ENCODE measurements at places on chromosomes 16 and 17.

- DNase-seq: no peak
These were observed 41.5 kb upstream of the YPEL2 start for GRCh38 chr17:59289981-59290301.

DNA sequence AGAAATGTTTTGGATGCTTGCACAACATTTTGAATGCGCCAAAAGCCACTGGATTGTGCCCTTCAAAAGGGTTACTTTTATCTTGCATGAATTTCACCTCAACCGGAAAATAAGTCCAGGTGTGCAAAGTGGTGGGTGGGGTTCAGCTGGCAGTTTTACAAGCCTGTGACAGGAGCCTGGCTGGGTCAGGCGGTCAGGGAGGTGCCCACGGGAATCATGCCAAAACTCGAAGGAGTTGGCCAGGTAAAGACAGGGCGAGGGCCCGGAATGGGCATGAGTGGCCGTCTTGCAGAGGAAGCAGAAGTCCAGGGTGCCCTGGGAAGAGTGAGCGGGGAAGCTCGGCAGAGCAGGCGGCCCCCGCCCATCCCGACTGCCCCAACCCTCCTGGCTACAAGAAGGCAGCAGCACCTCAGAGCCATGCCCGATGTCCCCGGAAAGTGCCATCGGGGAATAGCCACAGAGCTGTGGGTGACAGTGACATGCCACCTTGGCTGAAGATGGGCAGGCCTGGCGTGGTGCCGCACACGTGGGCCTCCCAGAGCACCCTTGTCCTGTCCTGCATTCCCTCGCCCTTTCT is 19.1 kb upstream of the CACNG1 start:
- DNase-seq: no peak

GRCh38 chr16:56325956-56326355 is 99.4 kb downstream of the AMFR start:
- no peak for DNase-seq

DNA sequence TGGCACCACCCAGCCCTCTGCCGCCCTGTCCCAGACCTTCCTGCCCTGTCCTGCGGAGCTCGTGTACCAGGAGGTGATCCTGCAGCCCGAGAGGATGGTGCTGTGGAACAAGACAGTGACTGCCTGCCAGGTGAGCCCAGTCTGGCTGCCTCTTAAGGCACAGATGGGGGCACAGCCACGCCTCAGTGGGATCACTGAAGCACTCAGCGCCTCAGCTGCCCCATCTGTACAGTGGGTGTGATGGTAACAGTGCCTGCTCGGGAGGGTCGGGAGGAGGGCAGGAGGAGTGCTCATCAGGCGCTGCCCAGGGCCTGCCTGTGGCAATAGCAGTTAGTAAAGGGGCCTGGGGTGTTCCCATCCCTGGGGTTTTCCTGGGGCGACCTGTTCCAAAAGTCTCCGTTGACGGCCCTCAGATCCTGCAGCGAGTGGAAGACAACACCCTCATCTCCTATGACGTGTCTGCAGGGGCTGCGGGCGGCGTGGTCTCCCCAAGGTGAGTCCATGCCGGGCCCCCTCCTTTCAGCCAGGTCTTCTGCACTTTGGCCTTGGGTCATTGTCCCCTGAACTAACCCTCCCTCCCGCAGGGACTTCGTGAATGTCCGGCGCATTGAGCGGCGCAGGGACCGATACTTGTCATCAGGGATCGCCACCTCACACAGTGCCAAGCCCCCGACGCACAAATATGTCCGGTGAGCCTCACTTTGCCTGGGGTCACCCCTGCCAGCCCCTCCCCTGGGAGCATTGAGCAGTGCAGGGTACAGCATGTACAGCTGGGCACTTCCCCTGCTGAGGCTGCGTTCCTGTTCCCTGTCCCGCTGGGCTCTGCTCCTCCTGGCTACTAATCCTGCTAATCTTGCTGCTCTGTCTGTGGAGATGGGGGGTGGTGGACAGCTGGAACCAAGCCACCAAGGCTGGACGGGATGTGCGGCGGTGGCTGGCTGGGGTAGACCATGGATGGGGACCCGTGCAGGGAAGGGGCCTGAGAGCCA is 4.5 kb upstream of the TCAP start:
- DNase-seq: no peak

DNA sequence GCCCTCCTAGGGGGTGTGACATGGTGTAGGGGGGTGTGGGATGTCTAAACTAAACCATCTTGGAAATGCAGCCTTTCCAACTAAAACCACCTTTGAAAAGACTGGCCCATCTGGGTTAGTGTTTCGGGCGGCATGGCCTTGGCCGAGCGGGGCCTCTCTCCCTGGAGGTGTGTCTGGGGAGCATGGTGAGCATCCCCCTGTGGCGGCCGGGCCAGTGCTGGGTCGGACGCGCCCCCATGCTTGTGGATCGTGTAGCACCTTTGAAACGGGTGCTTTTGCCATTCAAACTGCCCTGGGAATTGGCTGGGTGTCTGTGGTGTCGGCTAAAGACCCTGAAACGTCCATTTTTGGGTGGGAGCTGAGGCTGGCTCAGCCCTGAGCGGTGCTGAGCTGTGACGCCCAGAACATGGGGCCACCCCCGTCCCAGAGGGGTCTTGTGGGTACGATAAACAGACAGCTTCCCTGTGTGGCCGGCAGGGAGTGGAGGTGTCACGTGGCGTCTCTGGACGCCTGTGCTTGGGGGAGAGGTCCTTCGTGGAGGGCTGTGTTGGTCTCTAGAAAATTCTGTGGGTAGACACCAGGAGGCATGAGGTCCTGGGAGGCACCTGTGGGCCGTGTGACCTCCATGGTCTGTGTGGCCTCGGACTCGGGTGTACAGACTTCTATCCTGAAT is 6.3 kb downstream of the METRNL start:
- DNase-seq: no peak

GRCh38 chr17:43982171-43982570 is 22.3 kb upstream of the NAGS start:
- DNase-seq: no peak

DNA sequence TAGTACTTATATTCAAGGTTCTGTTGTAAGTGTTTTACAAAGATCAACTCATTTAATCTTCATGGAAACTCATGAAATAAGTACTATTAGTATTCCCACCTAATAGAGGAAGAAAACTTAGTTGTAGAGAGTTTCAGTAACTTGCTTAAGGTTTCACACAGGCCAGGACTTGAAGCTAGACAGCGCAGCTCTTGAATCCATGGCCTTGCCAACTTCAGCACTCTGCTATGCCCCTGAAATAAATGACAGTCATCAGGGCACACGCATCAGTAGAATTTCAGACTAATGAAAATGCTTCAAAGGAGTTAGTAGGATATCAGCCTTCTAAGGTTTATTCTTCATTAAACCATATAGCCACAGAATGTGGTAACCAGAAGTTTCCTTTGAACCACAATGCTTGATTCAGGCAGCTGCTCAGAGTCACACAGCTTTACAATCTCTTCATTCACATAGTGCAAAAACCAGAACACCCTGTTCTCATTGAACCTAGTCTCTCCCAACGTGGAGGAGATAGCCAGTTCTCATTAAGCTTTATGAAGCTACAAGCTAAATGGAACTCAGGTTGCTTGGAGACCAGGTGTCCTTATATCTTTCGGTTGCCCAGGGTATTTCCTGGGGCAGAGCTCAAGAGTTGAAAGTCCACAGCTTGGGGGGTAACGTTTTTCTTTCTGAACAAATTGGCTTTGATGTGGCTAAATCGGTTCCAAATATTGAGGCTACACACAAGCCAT is 39.7 kb downstream of the KCNJ2 start:
- DNase-seq: peak; percentile 15

All from GM13977 (cell line).